ENCODE measurements at places on chromosomes 7 and 10.

GRCh38 chr10:73459683-73460314, 26.4 kb upstream of the MSS51 start:
- no peak for DNase-seq

GRCh38 chr7:64494912-64495461, 67.9 kb downstream of the ZNF680 start:
- DNase-seq: no peak

DNA sequence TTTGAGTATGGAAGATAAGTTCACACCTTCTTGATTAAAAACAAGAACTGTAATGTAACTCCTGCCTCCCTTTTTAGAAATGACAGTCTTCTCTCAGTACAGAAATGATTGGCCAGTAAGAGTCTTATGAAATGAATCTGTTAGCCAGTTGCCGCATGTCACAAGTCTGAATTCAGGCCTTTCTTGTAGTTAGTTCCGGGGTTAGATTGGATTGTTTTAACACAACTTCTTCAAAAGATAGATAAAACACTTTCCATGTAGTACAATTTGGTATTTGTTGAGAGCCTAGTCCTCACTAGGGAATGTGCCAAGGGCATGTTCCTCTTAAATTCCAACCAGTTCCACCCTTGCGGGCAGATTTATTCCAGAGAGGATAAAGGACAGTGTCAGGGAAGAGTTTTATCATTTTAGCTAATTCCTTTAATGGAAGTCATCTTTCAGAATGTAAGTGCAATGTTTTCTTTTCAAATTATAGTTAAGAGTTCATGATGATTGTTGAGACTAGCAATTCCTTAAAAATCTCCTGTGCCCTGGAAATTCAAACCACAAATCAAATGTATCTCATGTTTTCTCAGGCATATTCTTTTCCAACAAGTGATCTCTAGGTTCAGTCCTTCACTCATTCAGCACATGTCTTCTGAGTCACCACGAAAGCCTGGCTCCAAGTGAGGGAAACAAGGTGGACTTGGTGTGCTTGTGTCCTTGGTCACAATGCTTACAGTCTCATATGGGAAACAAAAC, 4.1 kb downstream of the FHIP2A start:
- no peak for DNase-seq

GRCh38 chr10:110643653-110644597, at the start of gene RBM20:
RBM20 (plus strand) TSS chr10:110644336; CDS start chr10:110644455, 119 bp downstream.
- no peak for DNase-seq

GRCh38 chr7:46630031-46630430, 709.0 kb upstream of the IGFBP3 start:
- DNase-seq: no peak

DNA sequence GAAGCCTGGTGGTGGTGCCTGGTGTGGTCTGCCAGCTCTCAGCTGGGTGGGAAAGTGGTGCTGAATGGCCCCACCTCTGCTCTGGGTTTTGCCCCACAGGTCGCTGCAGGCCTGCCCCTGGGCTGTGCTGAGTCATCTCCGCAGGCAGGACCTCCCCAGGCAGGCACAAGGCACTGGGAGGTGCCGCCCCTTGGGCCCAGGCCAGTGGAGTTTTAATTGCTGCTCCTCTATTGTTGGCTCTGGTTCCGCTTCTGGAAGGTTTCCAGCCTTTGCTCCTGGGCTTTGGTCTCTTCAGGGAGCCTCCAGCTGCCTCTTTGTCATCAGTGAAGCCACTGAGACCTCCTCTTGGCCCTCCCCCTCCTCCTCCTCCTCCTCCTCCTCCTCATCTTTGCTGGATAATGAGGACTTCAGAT, 180.3 kb upstream of the GRB10 start:
- no peak for DNase-seq

DNA sequence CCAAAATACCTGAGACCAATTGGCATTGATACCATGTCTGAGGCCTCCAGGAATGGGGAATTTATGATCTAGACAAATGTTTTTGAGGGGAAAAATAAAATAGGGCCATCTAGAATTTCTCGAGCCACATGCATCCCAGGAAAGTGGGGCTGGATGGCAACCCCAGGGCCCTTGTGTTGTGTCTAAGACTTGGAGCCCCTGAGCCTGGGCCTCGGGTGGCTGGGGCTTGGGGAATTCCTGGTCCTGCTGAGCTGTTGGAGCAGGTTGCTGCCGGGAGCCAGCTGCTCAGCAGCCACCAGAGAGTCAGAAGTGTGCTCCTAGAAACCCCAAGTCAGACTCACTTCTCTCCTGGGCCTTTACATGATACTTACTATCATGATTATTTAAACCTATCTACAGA, 172.9 kb downstream of the WDR37 start:
- DNase-seq: no peak

DNA sequence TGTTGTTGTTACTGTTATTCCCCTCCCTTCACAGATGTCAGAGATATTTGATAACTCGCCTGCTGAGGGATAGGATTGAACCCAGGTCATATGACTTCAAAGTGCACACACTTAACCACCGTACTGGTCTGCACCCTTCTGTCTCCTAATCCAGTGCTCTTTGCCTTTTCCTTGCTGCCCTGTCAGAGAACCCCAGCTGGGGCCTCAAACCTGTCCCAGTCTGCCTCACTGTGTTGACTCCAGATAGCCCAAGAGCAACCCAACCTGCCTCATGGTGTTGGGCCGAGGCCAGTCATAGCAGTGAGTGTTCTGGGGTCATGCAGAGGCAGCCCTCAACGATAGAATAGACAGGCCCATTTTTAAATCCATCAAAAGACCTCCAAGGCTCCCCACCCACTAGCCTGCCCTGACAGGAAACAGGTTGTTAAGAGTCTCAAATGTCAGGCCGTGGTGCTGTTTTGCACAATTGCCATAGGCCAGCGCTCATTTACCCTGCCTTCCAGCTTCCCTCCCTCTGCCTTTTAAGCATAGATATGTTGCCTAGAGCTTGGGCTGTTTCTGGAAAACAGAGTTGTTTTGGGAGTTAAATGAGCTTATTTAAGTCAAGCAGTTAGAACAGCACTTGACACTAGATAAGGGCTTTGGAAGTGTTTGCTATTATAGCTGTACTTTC, 37.0 kb upstream of the PDCD4 start:
- DNase-seq: peak; percentile 27
